ENCODE measurements at places on chromosomes 4 and X.
A peak's percentile ranks its signal among the peaks of the same experiment; 100 is the strongest.

GRCh38 chr4:130545171-130545570 is 1449.2 kb downstream of the C4orf33 start:
- H3K27ac ChIP-seq, result no peak overlapping the region
- no peaks in the 10 kb centered on the region for H3K27me3 ChIP-seq
- H3K4me3 ChIP-seq, result no peak overlapping the region
- no peaks in the 10 kb centered on the region for H3K36me3 ChIP-seq
- no peaks in the 10 kb centered on the region for H3K4me1 ChIP-seq
- DNase-seq, result no peak

DNA sequence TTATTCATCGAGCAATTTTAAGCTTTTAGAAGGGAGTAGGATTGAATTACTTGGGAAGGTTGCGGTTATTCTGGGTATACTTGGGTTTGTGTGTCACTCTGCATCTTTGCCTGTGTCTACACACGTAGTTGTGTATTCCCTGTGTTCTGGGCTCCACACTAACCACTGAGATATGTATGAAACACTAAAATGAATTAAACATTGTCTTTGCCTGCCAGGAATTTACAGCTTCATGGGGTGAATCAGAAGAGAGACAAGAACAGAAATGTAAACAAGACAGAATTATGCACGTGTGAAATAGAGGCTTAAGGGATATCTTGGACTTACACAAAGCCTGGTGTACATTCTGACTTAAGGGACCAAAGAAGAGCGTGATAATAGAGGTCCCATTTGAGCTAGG is 228.5 kb downstream of the AFF2 start:
- no peak overlapping the region for H3K4me3 ChIP-seq
- H3K27ac ChIP-seq, result no peak overlapping the region
- no peaks in the 10 kb centered on the region for H3K36me3 ChIP-seq
- no peak for DNase-seq
- no peaks in the 10 kb centered on the region for H3K27me3 ChIP-seq

DNA sequence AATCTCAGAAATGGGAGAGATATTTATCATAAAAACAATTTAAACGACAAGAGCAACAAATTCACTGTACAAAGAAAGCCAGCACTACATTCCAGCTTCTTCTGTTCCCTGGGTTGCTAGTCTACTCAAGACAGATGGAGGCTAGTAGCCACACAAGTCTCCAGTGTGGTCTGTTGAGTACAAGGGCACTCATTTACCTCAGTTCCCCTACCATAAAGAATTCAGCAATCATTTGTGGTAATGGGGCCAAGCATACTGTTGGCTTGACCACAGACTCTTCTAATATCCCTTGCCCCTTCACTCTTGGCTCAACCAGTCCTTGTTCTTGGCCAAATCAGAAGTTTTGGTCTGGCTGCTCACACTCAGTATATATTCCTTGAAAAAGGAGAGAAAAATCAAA is 212.3 kb downstream of the COX18 start:
- no peaks in the 10 kb centered on the region for H3K4me1 ChIP-seq
- H3K36me3 ChIP-seq, result no peaks in the 10 kb centered on the region
- H3K4me3 ChIP-seq, result no peak overlapping the region
- DNase-seq, result no peak
- no peaks in the 10 kb centered on the region for H3K27me3 ChIP-seq

- H3K27me3 ChIP-seq, result no peaks in the 10 kb centered on the region
- no peak for DNase-seq
- H3K27ac ChIP-seq, result no peak overlapping the region
- no peaks in the 10 kb centered on the region for H3K4me1 ChIP-seq
Observed at GRCh38 chr4:7121866-7122653, 54.2 kb upstream of the GRPEL1 start.

- H3K4me1 ChIP-seq, result peaks cover 6% of the 10 kb centered on the region
- DNase-seq, result no peak
- H3K27me3 ChIP-seq, result no peaks in the 10 kb centered on the region
- H3K27ac ChIP-seq, result peak overlapping the region; percentile 35
- no peak overlapping the region for H3K4me3 ChIP-seq
- no peaks in the 10 kb centered on the region for H3K36me3 ChIP-seq
Observed at GRCh38 chr4:99383833-99384392, 31.4 kb upstream of the ADH1C start.

GRCh38 chr4:74822603-74823002 is 28.3 kb upstream of the BTC start:
- no peaks in the 10 kb centered on the region for H3K27me3 ChIP-seq
- no peaks in the 10 kb centered on the region for H3K4me1 ChIP-seq
- no peaks in the 10 kb centered on the region for H3K36me3 ChIP-seq
- DNase-seq, result no peak

DNA sequence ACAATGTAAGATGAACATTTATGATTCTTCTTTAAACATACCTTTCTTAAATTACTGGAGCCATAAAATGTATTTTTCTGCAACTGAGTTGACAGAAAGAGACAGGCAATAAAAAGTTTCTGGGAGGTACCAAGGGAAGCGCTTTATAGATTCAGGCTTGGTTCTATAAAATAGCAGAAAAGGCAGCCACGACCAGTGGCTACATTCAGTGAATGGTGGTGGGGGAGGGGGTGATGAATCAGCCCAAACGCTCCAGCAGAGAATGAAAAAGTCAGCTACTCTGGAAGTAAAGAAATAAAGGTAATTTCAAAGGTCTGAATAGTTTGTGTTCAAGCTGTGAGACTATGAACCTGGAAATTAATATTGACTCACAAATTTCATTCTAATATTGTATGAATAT is 456.1 kb downstream of the KCTD8 start:
- no peak overlapping the region for H3K4me3 ChIP-seq
- H3K4me1 ChIP-seq, result no peaks in the 10 kb centered on the region
- no peak for DNase-seq
- no peaks in the 10 kb centered on the region for H3K36me3 ChIP-seq

GRCh38 chr4:127419431-127419830 is 213.3 kb upstream of the INTU start:
- H3K36me3 ChIP-seq, result no peaks in the 10 kb centered on the region
- no peaks in the 10 kb centered on the region for H3K27me3 ChIP-seq
- H3K4me3 ChIP-seq, result no peak overlapping the region
- no peak overlapping the region for H3K27ac ChIP-seq
- DNase-seq, result no peak

- no peak overlapping the region for H3K4me3 ChIP-seq
- H3K4me1 ChIP-seq, result peaks cover 12% of the 10 kb centered on the region
- no peak for DNase-seq
- no peaks in the 10 kb centered on the region for H3K27me3 ChIP-seq
- H3K27ac ChIP-seq, result no peak overlapping the region
Observed at GRCh38 chr4:86947501-86948120, 12.8 kb downstream of the AFF1 start.

DNA sequence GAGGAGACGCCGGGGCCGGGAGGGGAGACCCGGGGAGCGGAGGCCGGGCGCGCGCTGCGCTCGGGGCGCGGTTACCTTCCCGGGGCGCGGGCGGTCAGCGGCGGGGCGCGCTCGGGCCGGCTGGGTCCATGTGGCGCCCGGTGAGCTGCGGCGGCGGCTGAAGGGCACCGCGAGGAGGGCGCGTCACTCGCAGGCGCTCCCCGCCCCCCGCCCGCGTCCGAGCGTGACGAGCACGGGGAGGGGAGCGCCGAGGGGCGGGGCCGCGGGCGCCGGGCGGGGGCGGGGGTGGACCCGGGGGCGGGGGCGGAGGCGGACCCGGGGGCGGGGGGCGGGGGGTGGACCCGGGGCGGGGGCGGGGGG is at the start of gene CPLX1:
Gene CPLX1 (minus strand): TSS at position 159 of the 360 bp plus-strand sequence. CDS start 1,607 bp downstream, outside the sequence.
- peaks cover 4% of the 10 kb centered on the region for H3K4me1 ChIP-seq
- H3K4me3 ChIP-seq, result peak within 1 kb of the TSS; percentile 31
- no peak within 1 kb of the TSS for H3K27ac ChIP-seq
- DNase-seq, result peak; percentile 41
- no peaks in the 10 kb centered on the region for H3K27me3 ChIP-seq
- no peaks in the 10 kb centered on the region for H3K36me3 ChIP-seq

DNA sequence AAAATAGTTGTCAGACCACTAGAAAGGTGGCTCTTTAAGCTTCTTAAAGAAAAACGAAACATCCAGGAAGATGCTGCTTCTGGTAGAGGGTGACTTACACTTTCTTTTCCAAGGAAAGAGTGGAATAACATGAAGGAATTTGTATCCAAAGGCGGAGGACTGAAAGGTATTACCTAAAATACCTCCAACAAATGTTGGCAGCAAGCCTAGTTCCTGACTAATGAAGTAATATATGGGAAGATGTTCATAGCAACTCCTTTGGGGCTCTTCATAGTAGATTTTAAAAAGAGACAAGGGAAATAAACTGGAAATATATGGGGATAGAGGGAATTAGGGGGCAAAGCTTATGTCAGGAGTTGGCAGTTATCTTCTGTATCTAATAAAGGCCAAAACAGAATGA is 116.2 kb downstream of the AASDH start:
- no peak overlapping the region for H3K4me3 ChIP-seq
- no peaks in the 10 kb centered on the region for H3K27me3 ChIP-seq
- no peaks in the 10 kb centered on the region for H3K36me3 ChIP-seq
- no peak for DNase-seq
- H3K27ac ChIP-seq, result no peak overlapping the region

GRCh38 chr4:44121210-44121609 is 327.4 kb downstream of the KCTD8 start:
- no peak overlapping the region for H3K4me3 ChIP-seq
- no peaks in the 10 kb centered on the region for H3K36me3 ChIP-seq
- DNase-seq, result no peak
- H3K27me3 ChIP-seq, result no peaks in the 10 kb centered on the region
- H3K27ac ChIP-seq, result no peak overlapping the region

DNA sequence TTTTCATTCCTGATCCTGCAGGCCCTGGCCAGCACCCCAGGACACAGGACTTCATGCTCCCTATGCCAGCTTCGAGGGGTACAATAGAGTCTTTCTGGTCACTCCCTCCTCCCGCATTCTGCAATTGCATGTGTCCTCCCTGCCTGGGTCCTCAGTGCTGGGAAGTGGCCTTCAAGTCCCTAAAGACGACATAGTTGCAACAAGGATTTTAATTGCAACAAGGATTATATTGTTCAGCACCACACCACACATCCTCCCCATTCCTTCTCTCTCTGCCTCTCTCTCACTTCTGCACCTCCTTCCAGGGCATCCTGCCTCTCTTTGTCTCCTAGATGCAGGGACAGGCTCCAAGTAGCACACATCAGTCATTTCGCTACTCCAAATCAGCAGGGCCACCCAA is 25.5 kb downstream of the SCD5 start:
- no peaks in the 10 kb centered on the region for H3K36me3 ChIP-seq
- no peak overlapping the region for H3K27ac ChIP-seq
- H3K27me3 ChIP-seq, result no peaks in the 10 kb centered on the region
- no peaks in the 10 kb centered on the region for H3K4me1 ChIP-seq
- no peak for DNase-seq

DNA sequence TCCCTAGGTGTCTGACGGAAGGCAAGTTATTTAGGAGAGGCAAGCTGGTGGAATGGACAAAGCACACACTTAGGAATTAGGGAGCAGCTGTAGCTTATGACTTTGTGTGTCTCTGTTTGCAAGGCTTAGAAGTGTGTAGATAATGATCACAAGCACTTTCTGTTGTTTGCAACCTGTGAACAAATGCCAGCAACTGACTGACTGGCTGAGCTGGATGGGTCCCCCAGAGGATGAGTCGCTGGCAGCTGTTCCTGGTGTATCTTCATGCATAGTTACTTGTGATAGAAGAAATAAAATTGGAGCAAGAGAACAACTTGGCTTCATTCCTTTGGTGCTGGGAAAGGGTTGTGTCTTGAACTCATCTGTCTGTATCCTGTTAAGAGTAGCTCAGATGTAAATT is 64.2 kb upstream of the BEND4 start:
- H3K4me1 ChIP-seq, result no peaks in the 10 kb centered on the region
- DNase-seq, result no peak
- H3K4me3 ChIP-seq, result no peak overlapping the region
- no peaks in the 10 kb centered on the region for H3K36me3 ChIP-seq

DNA sequence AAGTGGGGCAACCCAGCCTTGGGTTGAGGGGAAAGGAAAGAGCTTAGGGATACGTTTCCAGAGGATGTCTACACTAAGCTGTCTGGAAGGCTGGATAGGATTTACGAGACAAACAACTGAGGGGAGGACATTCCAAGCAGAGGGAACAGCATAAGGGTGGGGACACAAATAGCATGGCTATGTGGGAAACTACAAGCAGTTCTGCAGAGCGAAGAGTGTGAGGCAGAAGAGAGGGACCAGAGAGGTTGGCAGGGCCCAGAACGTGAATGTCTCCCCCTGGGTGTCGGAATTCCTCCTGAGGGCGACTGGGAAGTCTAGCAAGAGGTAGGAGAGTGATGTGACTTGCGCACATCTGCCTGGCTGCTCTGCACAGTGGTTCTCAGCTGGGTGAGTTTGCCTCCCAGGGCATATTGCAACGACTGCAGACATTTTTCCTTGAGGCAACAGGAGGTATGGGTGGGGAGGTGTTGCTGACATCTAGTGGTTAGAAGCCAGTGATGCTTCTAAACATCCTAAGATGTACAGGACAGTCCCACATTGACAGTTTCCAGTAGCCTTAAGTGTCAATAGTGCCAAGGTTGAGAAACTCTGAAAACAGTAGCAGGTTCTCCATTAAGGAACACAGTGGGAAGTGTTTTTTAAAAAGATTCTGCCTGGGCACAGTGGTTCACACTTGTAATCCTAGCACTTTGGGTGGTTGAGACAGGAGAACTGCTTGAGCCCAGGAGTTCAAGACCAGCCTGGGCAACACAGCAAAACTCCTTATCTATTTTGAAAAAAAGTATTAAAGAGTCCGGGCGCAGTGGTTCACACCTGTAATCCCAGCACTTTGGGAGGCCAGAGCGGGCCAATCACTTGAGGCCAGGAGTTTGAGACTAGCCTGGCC is 9.2 kb downstream of the NDUFA1 start:
- H3K4me1 ChIP-seq, result no peaks in the 10 kb centered on the region
- H3K27me3 ChIP-seq, result no peaks in the 10 kb centered on the region
- H3K4me3 ChIP-seq, result no peak overlapping the region
- DNase-seq, result no peak

- no peak overlapping the region for H3K27ac ChIP-seq
- no peak for DNase-seq
- no peaks in the 10 kb centered on the region for H3K27me3 ChIP-seq
- H3K4me3 ChIP-seq, result no peak overlapping the region
- no peaks in the 10 kb centered on the region for H3K4me1 ChIP-seq
Observed at GRCh38 chr4:123826896-123827295, 430.3 kb downstream of the SPRY1 start.

GRCh38 chr4:38673130-38673978 is 9.4 kb downstream of the KLF3 start:
- H3K4me1 ChIP-seq, result peaks cover 69% of the 10 kb centered on the region
- H3K4me3 ChIP-seq, result no peak overlapping the region
- DNase-seq, result peak; percentile 65

DNA sequence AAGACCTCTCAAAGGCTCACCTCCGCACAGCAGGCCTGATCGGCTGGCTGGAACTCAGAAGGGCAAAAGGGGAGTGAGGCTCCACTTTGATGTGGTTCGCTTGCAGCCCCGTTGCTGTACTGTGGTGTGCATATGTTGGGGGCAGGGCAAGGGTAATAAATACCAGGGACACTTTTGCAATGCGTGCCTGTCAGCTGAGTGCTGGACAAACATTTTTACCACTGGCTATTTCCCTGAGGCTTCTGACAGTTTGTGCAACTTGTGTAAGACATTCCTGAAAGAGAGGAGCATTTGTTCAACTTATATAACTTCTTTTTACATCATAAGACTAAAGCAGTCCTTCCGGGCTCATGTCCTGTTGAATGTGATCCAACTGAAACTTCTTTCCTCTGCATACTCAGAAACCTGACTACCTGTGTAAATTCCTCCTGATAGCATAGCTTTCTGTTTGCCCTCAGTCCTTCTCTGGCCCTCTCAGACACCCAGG is 82.3 kb downstream of the SPRY1 start:
- peaks cover 16% of the 10 kb centered on the region for H3K4me1 ChIP-seq
- H3K4me3 ChIP-seq, result no peak overlapping the region
- no peaks in the 10 kb centered on the region for H3K36me3 ChIP-seq
- H3K27ac ChIP-seq, result peak overlapping the region; percentile 47

All from pancreas (tissue), 10 donors.